ENCODE measurements at places on chromosomes 16 and 17.

GRCh38 chr16:68825427-68825826 is 17.9 kb upstream of the TANGO6 start:
- peak; percentile 32 for DNase-seq

DNA sequence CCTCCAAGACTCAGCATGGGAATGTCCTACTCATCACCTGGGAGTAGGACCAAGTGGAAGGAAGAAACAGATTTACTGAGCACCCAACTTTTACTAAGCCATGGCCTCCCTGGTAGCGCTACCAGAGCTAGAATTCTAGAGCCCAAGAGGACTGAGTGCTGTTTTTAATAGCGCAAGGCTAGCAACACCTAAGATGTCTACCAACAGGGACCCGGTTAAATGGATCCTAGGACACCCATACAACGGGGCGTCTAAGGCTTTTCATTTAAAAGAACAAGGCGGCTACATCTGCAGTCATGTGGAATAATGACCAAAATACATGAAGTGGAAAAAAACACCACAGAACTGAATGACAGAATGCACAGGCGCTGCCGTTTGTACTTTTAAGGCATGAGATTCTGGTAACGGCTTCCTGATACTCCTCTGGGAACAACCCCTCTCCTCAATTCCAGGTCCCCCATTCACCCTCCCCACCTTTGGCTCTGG is 5.1 kb downstream of the GGA2 start:
- DNase-seq: no peak

GRCh38 chr16:424623-425081 is 797 bp upstream of the RAB11FIP3 start:
- DNase-seq: no peak

DNA sequence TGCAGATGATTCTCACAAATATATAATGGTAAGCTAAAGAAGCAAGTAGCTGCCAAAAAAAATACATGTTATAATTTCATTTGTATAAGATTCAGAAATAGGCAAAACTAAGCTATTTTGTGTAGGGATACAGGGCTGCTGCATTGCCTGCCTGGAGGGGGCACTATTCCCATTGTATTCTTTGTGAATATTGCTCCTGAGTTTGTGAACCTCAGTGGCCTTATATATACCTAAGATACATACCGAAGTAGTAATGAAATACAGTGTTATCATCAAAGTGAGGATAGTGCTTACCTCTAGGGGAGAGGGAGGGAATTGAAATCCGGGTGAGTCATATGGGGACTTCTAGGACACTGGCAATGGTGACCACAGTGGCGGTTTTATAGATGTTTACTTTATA is 53.5 kb downstream of the C17orf58 start:
- peak; percentile 31 for DNase-seq

DNA sequence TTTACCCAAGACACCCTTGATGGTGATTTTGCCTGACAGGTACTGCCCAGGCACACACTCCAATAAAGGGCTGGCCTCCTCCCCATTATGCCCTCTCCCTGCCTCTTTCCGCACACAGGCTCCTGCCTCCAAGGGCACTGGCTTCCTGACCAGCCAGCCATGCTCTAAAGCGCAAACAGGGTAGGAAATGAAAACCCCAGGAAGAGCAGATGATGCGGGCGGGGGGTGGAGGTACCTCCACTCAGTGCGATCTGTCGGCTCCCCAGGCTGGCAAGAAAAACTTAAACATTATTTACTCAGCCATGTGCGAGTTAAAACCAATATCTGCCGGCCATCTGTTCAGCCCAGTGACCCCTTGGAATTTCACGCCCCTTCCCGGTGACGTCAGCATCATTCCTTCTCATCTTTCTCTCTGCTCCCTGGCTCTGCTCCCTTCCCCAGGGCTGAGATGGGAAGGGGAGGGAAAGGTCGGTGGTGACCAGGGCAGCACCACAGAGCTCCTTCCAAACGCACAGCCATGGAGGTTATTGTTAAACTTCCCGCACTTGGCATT is 262.5 kb downstream of the CBLN1 start:
- peak; percentile 53 for DNase-seq

DNA sequence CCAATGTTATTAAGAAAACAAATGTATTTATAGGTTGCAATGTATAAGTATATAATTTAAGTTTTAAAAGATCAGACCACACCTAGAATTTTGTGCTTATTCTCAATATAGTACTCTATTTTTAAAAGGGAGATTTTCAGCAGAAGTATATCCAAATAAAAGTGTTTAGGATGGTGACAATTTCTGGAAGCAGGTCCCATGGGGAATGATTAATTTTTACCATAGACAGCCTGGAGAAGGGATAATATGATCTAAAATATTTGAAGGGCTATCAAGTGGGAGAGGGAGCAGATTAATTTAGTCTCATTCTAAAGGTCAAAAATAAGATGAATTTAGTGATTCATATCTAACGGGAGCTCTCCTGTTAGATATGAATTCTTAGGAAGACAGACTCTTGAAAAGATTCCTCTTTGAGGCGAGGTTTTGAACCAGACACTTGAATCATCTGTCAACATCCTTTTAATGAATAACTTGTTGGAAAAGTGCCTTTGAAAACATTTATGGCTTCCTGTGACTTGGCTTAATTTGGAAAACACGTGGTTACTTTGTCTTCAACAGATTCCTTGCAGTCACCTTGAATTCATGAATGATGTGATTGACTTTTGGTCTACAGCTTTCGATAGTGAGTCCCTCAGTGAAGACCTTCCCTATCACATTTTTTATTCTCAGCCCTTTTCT is 29.3 kb upstream of the SMIM36 start:
- DNase-seq: no peak

DNA sequence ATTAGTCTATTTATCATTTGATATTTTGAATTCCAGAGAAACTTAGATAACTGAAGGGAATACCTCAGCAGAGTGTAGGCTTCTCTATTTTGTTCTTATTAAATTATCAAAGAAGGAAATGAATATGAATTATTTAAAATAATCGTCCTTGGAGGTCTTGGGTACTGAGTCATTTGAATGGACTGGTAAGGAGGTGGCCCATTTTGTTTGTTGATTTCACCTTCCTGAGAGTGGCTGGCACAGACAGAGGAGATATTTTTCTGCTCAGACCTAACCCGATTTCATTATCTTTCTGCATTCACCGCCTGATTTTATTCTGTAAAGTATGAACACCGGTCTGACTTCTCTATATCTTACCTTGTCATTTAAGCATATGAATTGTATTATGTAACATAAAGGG is 88.0 kb downstream of the USP22 start:
- DNase-seq: no peak

- peak; percentile 66 for DNase-seq
Observed at GRCh38 chr16:29745853-29746345, at the start of gene C16orf54. TSS of gene C16orf54 (minus strand) at chr16:29745990. CDS start at chr16:29744951, 1,039 bp downstream.

DNA sequence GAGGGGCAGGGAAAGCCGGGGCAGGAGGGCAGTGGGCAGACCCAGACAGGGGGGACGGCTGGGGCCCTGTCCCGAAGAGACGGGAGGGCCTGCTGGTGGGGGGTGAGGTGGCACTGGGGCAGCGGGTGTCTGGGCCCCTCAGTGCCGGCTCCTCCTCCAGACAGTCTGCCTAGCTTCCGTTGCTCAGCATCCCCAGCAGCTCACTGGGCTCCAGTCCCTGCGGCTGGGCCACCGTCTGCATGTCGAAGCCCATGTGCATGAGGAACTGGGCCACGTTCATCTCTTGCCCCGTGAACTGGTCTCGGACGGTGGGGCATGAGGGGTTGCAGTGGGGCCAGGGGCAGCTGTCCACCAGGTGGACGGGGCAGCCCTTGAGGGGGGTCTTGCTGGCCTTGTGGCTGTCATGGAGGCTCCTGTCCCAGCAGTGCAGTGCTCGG is 5.8 kb upstream of the MYADML2 start:
- peak; percentile 62 for DNase-seq

DNA sequence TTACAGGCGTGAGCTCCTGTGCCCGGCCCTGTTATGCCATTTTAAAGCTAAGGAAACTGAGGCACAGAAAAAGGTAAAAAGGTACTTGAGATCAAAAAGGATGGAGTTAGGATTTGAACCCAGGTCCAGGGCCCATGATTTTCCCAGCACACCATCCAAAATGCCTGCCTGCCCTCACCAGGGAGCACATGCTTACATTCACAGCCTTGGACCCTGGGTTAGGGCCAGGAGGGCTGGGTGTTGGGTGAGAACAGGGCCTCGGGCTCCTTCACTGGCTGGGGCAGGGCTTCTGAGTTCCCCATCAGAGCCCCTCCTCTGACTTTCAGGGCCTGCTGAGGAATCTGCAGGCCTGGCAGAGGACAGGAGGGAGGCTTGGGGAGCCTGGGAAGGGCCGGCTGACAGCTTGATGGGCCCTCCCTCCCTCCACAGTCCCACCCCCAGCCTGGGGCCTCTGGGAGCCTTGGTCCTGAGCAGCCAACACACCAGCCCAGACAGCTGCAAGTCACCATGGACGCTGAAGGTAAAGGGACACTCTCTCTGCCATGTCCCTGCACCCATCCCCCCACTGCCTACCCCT is at the start of gene QPRT:
Gene QPRT, plus strand, starts transcription at position 490 of the 577 bp plus-strand sequence. Its CDS starts 18 bp downstream, at position 508.
- peak; percentile 95 for DNase-seq
